ENCODE measurements at places on chromosomes 12 and 14.

- no peak for DNase-seq
These were observed 136.6 kb upstream of the OVCH1 start for GRCh38 chr12:29634057-29634456.

DNA sequence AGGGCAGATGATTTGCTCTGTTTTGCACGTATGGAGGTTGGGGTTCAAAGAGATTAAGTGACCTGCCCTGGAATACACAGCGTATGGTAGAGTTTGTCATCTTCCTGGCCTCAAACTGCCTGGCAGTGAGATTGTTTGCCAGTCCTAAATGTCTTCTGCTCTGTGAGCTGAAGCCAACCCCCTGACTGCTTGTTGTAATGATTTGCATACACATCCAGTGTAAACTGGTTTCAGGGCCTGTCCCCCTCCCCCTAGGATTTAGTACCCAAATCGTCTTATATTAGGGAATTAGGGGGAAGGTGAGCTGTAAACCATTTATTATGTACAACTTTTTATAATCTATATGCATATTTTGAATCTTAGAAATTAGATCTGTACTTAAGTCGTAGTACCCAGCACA lies 38.4 kb downstream of the AKAP3 start:
- no peak for DNase-seq

DNA sequence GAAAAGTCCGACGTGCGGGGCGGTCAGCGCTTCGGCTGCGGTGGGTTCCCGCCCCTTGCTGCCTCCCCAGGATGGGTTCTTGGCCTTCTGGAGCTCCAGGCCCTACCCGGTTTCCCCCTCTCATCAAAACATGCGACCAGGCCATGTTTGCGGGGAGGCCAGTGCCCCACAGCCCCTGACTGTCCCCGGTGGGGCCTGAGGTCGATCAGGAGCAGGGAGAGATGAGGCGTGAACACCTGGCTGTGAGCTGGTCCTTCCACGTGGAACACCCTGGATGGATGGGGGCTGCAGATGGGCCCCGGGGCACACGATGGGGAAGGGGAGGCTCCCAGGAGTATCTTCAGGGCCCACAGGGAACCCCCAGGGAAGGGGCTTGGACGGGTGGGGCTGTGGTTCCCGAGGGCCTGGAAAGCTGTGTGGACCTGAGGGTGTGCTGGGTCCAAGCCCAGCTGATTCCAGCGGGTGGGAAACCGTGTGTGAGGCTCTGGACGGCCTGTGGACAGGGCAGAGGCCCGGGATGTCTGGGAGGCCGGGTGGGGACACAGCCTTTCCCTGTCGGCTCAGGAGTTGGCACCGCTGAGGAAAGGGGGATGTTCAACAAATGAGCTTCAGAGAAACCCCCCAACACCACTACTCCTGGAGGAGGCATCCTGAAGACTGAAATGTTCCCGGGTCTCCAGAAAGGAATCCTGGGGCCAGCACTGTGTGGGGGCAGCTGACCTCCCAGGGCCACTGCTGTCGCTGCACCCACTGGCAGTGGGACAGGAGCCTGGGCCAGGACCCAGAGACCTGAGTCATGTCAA lies 187.0 kb upstream of the C14orf180 start:
- DNase-seq: no peak

DNA sequence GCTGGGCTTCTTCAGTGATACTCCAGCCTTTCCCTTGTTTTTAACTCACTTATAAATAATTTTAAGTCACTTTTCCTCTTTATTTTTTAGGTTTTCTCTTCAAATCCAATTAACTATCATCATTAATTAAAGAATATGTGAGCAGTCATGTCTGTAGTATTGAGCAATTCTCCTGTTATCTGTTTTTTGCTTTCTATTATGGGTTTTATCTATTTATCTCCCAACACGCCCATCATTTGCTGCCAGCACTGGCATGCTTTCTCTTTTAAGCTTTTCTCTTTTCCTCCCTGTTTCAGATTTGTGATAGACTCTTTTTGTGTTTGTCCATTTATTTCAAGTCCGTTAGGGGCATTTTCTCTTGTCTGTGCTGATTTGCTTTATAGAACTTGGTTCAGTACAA lies 72.3 kb downstream of the CRADD start:
- DNase-seq: no peak

Data from tibial nerve (tissue), 4 donors.